MV-4-11 (cell line): ENCODE measurements at places on chromosomes 6 and 20.

DNA sequence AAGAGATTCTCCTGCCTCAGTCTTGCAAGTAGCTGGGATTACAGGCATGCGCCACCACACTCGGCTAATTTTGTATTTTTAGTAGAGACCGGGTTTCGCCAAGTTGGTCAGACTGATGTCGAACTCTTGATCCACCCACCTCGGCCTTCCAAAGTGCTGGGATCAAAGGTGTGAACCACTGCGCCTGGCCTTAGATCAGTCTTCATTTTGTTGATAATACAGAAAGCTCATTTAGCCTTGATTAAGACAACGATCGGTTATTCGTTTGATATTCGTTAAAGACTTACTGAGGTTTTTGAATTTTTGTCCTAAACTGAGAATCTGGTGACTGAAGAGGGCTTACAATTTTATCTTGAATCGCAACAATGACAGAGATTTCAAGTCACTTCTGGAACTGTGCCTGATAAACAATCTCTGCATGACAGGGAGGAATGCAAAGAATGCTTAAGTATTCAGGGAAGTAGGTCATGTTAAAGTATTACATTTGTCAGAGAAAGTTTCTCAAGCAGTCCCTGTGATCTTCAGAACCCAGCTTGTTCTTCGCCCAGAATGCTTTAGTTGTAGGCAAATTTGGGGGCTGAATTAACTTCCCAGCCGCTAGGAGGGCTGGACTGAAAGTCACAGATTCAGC, 14.8 kb downstream of the AKAP12 start:
- DNase-seq = no peak

GRCh38 chr6:11586536-11586935, 49.0 kb downstream of the TMEM170B start:
- no peak for DNase-seq

DNA sequence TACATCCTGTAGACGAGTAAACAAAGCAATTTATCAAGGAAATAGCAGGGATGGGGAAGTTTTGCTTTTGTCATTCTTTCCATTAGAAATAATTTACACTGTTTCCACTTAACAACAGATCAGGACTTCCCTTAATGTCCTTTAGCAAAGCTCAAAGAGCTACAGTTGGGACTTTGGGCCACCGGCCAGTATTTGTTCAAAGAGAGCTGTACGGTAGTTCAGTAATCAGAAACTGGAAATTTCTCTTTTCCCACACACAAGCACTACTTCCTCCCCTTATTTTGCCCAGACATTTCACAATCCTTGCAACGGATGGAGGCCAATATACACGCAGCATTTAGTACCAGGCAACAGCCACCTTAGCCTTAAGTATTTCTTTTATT, 12.1 kb upstream of the HINT3 start:
- DNase-seq = peak; percentile 81

GRCh38 chr20:63830841-63831588, at the start of gene ZBTB46:
Gene ZBTB46, minus strand, starts transcription at chr20:63831264. Its CDS starts 40,507 bp downstream, at chr20:63790757.
- DNase-seq = no peak

DNA sequence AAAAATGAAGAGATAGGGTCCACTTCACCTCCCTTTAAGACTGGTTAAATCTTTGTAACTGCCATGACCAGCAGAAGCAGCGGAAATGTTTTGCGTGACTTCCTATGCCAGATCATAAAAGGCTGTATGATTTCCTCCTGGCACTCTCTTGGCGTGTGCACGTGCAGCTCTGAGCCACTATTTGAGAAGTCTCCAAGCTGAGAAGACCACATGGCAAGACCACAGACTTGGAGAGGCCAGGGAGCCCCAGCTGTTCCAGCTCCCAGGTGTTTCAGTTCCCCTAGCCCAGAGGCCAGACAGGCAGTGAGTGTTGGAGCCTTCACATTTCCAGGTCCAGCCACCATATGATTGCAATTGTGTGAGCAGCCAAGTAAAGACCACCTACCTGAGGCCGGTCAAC, 259.3 kb upstream of the RIN2 start:
- DNase-seq = peak; percentile 87

DNA sequence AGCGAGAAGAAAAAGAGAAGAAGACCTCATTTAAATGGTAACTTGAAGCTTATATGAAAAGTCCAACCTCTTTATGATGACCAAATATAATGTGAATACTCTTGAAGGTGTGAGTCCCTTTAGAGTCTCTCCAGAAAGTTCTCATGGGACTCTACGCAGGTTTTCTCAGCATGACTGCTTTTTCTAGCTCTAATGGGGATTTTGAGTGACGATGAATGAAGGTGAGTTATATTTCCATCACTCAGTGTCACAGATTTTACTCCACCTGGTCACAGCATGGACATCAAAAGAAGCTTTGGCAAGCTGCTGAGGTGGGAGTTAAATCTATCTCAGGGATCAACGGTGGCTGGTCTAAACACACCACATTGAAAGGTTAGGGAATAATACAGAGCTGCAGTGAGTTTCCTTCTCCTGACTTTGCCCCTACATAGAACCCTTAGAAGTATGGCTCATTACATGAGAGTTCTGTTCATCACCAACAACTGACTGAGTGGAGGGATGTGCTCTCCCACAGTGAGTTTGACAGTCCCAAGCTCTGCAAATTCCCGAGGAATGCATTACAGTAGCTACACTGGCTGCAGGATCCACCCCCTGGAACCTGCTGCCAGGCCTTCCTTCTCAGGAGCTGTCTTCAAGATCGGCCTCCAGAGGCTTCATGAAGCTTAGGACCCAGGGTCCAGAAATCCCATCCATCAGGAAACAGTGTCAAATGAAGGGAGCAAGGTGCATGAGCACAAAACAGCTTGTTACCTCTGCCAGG, 126.8 kb downstream of the FOXC1 start:
- DNase-seq = no peak

GRCh38 chr6:27478706-27479318, 5.9 kb upstream of the ZNF184 start:
- peak; percentile 90 for DNase-seq

DNA sequence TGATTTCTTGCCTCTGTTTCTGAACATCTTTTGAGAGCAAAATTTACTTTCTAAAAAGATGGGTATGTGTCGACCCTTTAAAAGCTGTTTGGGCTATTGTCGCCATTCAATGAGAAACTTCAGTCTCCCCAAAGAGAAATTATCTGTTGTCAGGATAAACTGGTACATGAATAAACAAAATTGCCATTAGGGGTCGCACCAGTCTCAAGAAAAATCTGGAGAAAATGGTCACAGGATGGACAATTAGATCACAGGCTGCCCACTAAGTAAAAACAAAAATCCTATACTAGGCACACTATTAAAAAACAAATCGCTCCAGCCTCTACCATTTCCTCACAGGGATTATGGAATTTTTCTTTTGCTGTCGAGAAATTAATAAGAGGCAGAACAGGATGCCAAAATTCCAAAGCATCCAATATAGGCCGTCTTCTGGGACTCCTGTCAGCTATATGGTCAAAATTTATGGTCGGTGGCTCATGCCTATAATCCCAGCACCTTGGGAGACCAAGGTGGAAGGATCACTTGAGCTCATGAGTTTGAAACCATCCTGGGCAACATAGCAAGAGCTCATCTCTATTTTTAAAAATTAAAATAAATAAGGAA, 5.5 kb upstream of the HLA-E start:
- peak; percentile 41 for DNase-seq

DNA sequence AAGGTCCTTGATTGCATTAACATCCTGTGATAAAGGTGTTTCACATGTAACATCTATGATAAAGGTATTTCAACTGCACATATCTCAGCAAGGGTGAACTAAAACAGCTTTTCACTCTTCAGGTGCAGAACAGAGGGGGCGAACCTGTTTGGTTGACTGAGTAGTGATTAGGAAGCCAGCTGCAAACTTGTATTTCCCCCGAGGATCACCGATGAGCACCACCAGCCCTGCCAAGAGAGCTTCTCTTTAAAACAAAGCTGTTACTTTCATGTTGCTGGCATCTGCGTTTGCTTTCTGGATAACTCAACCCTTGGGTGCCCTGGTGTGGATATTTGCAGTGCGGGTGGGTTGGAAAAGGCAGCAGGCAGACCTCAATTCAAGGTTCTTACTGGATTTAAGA, 39.6 kb downstream of the JAG1 start:
- no peak for DNase-seq

GRCh38 chr6:142605922-142606485, 304.2 kb downstream of the ADGRG6 start:
- peak; percentile 56 for DNase-seq

- no peak for DNase-seq
Observed at GRCh38 chr6:32073101-32073500, 34.9 kb downstream of the CYP21A2 start.

DNA sequence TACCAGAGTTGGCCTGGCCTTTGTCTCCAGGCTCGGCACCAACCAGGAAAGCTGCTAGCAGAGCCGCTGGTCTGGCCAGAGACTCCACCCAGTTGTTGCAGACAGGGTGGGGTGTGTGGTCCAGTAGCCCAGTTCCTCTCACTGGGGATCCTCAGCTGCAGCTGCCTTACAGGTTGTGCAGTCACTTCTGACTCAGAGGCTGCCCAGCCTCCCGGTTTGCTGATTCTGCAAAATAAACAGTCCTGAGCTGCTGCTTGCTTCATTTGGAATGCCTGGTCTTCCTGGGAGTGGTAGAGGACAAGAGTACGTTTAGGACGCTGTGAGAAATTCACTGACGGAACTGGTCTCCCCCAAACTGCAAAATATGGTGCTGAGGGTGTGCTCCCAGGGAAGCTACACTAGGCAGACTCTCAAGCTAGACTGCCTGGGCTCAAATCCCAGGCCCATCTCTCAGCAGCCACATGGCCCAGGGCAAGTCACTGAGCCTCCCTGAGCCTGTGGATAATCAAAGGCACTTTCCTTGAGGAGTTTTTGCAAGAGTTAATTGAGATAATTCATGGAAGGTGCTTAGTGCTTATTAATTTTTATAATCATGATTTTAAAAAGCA, 246.1 kb downstream of the TFAP2C start:
- peak; percentile 77 for DNase-seq

- DNase-seq = no peak
Observed at GRCh38 chr6:17638212-17638715, 38.2 kb downstream of the FAM8A1 start.

- no peak for DNase-seq
Observed at GRCh38 chr6:169230946-169231789, 22.5 kb downstream of the THBS2 start.

DNA sequence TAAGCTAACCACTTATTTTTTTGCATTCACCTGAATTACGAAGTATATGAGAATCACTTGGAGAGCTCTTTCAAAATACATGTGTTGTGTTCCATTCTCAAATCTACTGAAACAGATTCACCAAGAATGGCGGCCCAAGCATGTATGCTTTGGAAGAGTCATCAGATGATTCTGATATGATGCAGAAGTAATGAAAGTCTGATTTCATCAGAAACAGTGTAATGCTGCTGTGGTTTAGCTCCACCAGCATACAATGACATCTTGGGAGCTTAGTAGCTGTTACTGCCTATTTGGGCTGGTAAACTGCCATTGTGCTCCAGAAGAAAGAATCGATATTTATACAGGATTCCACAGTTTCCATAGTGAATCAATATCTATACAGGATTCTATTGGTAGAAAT, 52.9 kb downstream of the UBR2 start:
- no peak for DNase-seq

DNA sequence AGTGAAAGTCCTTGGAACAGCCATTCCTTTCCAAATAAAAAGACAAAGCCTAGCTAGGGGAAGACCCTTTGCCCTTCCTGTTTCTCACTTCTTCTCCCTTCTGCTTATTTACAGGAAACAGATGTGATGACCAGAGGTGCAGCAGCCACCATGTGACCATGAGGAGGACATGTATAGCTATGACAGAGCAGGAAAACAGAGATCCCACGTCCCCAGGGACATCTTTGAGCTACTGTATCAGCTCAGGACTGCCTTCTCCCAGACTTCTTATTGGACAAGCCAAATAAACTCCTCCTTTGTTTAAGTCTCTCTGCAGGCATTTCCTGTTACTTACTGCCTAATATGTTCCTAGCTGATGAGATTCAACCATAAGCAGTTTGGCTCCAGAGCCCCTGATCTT, 133.1 kb upstream of the MLN start:
- peak; percentile 26 for DNase-seq

- no peak for DNase-seq
Observed at GRCh38 chr6:90835596-90836212, 248.8 kb upstream of the MAP3K7 start.

GRCh38 chr20:4813863-4814695, 92.4 kb downstream of the PRND start:
- peak; percentile 91 for DNase-seq

GRCh38 chr6:33609528-33609927, 11.6 kb upstream of the ITPR3 start:
- DNase-seq = no peak

DNA sequence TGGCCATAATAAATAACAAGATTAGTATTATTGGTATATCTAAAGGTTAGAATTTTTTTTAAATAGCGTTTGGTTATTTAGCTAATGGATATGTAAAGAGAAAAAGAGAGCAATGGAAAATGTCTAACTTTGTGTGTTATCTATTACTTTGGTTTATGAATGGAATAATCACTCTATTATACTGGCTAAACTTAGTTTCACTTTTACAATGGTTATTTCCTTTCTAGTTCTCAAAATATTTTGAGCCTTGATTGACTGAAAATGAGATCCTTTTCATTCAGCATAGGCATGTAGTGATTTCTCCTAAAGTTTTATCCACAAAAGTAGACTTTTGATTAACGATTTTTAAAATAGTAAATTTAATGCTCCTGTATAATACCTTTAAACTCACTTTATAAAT, 51.6 kb upstream of the MLIP start:
- DNase-seq = no peak

- peak; percentile 96 for DNase-seq
Observed at GRCh38 chr20:23245553-23246181, 104.9 kb upstream of the NXT1 start.

DNA sequence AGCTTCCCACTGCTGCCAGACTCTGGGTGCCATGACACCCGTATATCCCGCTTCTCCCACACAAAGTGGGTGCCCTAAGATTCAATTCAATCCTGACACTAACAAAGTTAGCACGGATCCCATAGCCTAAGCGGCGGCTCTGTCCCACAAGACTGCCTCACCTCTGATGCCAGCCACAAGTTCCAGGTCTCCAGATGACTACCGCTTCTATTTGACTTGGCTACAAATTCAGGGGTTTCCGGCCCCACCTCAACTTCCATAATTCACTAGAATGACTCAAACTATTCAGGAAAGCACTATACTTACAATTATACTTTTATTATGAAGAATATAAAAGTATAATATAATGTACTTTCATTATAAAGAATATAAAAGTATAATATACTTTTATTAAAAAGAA, 24.8 kb upstream of the SLC22A23 start:
- no peak for DNase-seq

DNA sequence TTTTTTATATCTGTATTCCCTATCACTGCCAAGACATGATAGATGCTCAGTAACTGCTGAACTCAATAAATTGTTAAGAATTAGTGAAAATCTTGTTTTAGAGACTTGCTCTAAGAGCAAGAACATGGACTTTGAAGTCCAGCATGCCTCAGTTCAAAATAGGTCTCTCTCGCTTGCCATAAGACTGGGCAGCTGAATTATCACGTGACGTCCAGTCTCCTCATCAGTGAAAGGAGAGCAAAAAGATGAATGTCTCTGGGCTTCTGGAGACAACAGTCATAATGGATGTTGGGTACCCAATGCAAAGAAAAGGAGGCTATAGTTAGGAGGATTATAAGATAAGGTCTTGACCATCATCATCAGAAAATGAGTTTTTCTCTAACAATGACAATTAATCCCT, 82.1 kb downstream of the IYD start:
- DNase-seq = no peak

GRCh38 chr6:139602577-139602976, 228.1 kb upstream of the CITED2 start:
- no peak for DNase-seq

GRCh38 chr6:2790588-2791449, 25.6 kb downstream of the WRNIP1 start:
- DNase-seq = peak; percentile 65
